ENCODE measurements at places on chromosomes 1 and 21.

DNA sequence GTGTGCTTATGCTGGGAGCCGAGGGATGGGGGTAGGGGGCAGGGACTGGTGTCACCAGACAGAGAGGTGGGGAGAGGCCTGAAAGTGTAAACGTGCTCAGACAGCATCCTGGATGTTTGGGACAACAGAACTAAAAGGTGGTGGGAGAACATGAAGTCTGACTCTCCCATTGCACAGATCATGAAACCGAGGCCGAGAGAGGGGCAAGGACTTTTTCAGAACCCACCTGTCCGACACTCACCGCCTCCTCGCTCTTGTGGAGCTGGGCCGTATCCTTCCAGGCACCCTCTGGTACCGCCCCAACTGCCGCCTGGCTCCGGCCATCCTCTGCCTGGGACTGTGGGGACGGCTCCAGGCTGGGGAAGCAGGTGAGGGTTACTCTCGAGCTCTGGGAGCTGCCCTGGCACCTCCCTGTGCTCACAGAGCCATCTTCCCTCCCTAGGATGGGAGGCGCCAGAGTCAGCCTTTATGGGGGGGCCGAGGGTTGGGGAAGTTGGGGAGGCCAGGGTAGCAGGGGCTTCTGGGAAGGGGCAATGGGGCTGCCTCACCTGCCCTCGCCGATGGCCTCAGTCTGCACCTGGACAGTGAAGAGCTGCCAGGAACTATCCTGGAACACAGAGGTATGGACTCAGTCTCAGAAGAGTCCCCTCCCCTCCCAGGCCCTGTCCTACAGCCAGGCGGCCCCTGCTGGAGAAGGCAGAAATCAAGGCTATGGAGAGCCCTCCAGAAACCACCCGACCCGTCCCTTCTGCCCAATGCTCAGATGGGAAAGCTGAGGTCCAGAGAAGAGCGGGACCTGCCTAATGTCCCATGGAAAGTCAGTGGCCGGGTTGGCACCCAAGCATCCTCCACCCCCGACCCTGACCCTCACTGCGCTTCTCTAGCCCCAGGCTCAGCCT, 7.0 kb downstream of the ATP13A2 start:
- DNase-seq = no peak

DNA sequence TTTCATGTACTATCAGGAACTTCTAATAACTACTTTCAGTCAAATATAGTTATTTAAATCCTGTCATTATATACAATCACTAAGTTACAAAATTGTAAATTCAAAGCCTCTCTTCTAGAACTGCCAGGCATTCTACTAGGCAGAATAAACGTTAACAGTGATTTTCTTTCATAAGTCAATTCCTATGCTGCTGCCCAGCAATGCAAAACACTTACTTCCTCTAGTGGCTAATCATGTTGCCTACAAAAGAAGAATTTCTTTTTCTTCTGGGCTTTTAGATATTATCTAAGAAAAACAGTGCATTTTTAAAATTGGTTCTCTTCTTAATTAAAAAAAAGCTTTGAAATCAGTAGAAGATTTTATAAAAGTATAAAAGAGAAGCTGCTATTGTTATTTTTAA, 509.8 kb upstream of the ADAMTS5 start:
- DNase-seq = no peak

DNA sequence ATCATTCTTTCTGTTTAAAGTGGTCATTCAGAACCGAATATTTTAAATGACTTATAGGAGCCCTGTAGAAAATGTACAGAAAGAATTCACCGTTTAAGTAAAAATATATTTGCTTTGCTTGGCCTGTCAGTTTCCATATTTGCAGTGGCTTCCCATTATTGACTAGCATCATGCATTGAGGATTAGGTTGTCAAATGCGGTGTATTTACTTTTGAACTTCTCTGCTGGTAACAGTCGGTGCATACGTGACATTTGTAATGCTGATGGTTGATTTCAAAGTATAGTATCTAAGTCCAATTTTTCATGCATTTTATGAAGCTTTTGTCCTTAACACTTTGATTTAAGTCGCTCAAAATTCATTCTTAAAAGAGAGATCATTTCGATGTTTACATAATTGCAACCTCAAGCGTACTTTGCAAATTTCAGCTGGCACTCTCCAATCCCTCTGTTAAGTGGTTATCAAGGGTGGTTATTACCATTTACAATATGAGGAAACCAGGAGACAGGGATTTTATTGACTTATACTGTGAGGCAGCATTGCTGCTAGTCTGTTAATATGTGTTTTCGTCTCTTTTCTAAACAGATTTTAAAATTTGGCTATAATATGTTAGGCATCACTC, 201.6 kb downstream of the SDCCAG8 start:
- DNase-seq = no peak

DNA sequence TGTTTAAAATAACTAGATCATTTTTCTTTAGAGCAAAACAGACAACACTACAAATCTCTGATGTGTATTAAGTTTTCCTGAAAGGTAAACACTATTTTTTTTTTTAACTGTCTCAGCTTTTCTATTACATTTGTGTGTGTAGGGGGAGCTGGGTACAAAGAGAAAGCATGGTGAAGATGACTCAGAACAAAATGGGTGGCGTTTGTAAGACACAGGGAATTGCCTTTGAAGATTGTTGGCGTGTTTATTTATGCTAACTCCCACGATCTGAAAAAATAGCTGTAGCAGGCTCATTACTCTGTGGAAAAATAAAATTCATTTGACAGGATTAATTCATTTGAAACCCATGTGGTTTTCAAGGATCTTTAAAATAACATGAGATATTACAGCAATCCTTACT, 285.1 kb downstream of the RYR2 start:
- DNase-seq = no peak

- no peak for DNase-seq
Measured at GRCh38 chr1:90725657-90726424, 8.7 kb upstream of the BARHL2 start.

- no peak for DNase-seq
Measured at GRCh38 chr21:24903994-24904635, 703.2 kb downstream of the MRPL39 start.

- DNase-seq = no peak
Measured at GRCh38 chr1:204417074-204417997, 5.7 kb upstream of the PPP1R15B start.

GRCh38 chr1:206719169-206719839, 34.6 kb downstream of the MAPKAPK2 start:
- no peak for DNase-seq

GRCh38 chr21:16983420-16983819, 529.4 kb upstream of the CXADR start:
- no peak for DNase-seq

- DNase-seq = no peak
Measured at GRCh38 chr1:2415801-2416208, 3.4 kb upstream of the PEX10 start.

GRCh38 chr1:60916906-60917305, 165.5 kb upstream of the NFIA start:
- DNase-seq = no peak

GRCh38 chr1:119482517-119483425, 24.2 kb upstream of the HSD3B1 start:
- no peak for DNase-seq

DNA sequence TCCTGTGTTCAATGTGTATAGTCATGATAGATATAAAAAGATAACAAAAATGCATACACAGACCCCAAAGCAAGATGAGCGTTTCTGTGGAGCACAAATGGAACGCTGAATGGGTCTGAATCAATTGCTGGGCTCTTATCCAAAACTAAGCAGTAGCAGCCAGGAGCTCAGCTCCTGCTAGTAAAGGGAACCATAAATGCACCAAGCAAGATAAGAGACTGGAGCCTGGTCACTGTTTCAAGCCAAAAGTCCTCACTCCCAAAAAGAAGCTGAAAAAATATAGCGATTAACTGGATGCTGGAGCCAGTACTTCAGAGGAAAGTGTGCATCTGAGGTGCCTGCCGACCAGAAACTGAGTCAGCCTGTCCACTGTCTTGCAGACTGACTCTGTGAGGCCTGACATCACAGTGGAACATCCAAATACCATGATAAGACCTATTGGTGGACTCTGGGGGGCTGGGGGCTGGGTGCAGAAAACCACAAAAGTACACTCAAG, 68.9 kb downstream of the LRRC8C start:
- no peak for DNase-seq

GRCh38 chr1:226085675-226086285, 23.3 kb downstream of the H3-3A start:
- DNase-seq = no peak

GRCh38 chr1:100395913-100396312, 43.6 kb downstream of the CDC14A start:
- DNase-seq = no peak

GRCh38 chr1:229430761-229431283, 3.1 kb downstream of the ACTA1 start:
- DNase-seq = peak; percentile 14

GRCh38 chr1:212355230-212355969, 59.3 kb downstream of the PACC1 start:
- no peak for DNase-seq

- DNase-seq = no peak
Measured at GRCh38 chr21:42542196-42542595, 28.5 kb downstream of the SLC37A1 start.

- DNase-seq = no peak
Measured at GRCh38 chr1:50981741-50982140, 11.7 kb downstream of the CDKN2C start.

GRCh38 chr1:12339396-12339795, 109.6 kb downstream of the VPS13D start:
- no peak for DNase-seq

- DNase-seq = no peak
Measured at GRCh38 chr21:42937960-42938605, 12.7 kb upstream of the ERVH48-1 start.

DNA sequence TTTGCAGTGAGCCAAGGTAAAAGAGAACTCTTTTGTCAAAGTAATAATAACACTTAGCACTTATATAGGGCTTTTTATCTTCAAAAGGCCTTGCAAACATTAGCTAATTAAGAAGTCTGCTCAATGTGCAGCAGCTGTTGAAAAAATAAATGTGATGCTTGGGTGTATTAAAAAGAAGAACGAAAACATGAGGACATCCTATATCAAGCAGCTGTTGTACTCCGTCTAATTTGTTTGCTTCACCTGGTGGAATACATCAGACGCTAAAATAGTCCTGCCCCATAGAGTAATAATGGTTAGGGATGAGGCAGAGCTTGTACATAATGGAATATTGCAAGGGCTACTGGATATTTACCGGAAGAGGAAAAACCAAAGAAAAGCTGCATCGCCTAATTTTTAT, 299.5 kb downstream of the ST6GALNAC3 start:
- no peak for DNase-seq

DNA sequence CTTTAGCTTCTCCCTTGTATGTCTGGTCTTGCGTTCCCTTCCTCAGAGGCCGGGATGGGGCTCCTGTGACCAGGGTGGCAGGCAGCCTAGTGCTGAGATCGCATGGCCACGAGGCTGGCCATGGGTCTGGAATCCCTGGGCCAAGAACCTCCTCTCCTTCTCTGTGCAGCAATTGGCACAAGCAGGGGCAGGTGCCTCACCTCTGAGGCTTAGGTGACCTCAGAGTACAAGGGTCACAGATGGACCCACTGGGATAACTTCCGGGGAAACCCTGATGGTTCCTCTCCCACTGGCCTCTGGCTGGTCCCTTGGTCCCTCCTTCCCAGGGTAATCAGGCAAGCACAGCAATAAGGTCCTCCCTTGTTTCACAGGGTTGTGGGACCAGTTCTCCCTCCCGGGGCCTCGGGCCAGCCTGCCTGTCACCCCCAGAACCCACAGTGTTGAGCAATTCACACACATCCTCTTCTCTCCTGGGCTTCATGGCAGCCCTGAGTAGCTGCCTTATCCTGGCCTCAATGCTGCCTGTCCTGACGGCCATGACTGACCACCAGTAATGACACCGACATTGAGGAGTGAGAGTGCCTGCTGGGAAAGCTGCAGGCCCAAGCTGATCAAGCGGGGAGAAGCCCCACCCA, 38.6 kb downstream of the BMP8A start:
- no peak for DNase-seq

- DNase-seq = no peak
Measured at GRCh38 chr1:44225761-44226160, 12.5 kb downstream of the DMAP1 start.

GRCh38 chr1:67677408-67677807, 7.6 kb upstream of the GADD45A start:
- no peak for DNase-seq

GRCh38 chr1:213281640-213282301, 230.7 kb downstream of the RPS6KC1 start:
- DNase-seq = no peak

DNA sequence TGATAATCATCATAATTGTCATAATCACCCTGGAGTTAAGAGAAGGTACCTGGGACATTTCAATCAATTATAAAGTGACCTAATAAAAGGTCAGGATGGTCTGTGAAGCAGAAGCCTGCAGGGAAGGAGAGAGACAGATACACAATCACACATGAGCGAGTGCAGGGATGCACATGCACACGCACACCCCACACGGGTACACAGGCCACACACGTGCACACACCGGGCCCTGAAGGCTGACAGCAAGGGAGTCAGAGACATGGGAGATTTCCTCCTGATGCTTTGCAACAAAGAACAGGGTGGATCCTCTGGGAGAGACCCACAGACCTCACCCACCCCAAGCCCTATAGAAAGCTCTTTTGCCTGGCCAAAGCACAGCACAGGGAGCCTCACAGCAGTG, 82.3 kb upstream of the ZC3H12A start:
- no peak for DNase-seq

- DNase-seq = no peak
Measured at GRCh38 chr1:169867012-169867675, 26.6 kb downstream of the SCYL3 start.

GRCh38 chr1:167298325-167298724, 77.6 kb downstream of the POU2F1 start:
- DNase-seq = no peak

GRCh38 chr1:12600880-12601633, 17.0 kb downstream of the DHRS3 start:
- peak; percentile 55 for DNase-seq

- DNase-seq = no peak
Measured at GRCh38 chr1:23864801-23865542, 3.1 kb downstream of the FUCA1 start.

DNA sequence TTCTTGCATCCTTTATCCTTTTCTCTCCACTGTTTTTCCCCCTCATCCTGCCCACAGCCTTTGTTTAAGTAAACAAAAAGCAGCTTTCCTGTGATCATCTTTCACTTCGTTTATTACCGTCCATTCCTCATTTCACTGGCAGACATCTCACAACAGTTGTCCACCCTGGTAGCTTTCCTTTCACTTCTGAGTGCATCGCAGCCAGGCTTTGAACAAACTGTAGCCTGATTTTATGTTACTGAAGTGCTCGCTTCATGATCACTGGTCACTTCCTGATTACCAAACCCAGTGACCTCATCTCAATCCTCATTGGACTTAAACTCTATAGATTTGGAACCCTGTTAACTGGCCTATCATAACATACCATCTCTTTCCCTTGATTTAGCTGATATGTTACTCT, 67.7 kb downstream of the SDCCAG8 start:
- no peak for DNase-seq

GRCh38 chr1:202243006-202243405, 49.4 kb downstream of the LGR6 start:
- no peak for DNase-seq

GRCh38 chr1:64933296-64934070, 32.9 kb downstream of the JAK1 start:
- DNase-seq = no peak

- no peak for DNase-seq
Measured at GRCh38 chr1:12722626-12723025, 6.7 kb downstream of the AADACL3 start.

- DNase-seq = no peak
Measured at GRCh38 chr1:219751870-219752507, 139.1 kb upstream of the ZC3H11B start.
